ENCODE measurements at places on chromosomes 3 and 15.

DNA sequence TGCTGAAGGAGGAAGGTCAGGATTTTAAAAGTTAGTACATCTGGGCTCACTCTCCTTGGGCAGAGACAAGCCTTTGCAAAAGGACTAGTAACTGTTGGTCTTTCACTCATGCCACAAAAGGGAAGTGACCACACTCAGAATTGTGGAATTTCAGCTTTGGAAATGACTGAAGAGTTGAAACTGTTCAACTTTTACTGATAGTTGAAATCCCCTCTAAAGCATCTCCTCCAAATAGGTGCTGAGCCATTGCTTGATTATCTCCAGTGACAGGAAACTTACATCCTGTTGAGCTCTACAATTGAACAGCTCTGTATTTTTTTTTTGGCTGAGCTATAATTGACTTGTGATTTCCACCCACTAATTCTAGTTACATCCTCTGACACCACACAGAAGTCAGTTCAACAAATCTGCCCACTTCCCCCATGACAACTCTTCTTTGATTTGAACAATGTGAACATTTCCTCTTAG, 254.8 kb upstream of the TPRG1 start:
- H3K27ac ChIP-seq = no peak overlapping the region
- no peak overlapping the region for H3K4me3 ChIP-seq
- peaks cover 7% of the 10 kb centered on the region for H3K4me1 ChIP-seq
- no peaks in the 10 kb centered on the region for H3K36me3 ChIP-seq

- H3K27ac ChIP-seq = no peak overlapping the region
- no peaks in the 10 kb centered on the region for H3K27me3 ChIP-seq
- H3K36me3 ChIP-seq = no peaks in the 10 kb centered on the region
- no peaks in the 10 kb centered on the region for H3K4me1 ChIP-seq
- H3K4me3 ChIP-seq = no peak overlapping the region
These were observed 293.6 kb downstream of the OCA2 start for GRCh38 chr15:27805261-27806220.

- peak; percentile 53 for DNase-seq
- H3K4me1 ChIP-seq = peaks cover 6% of the 10 kb centered on the region
- peak overlapping the region; percentile 17 for H3K4me3 ChIP-seq
- H3K36me3 ChIP-seq = no peaks in the 10 kb centered on the region
- peaks cover 2% of the 10 kb centered on the region for H3K27me3 ChIP-seq
- H3K27ac ChIP-seq = no peak overlapping the region
These were observed 739 bp downstream of the SYN2 start for GRCh38 chr3:12004741-12005513.

- H3K36me3 ChIP-seq = no peaks in the 10 kb centered on the region
- peaks cover 15% of the 10 kb centered on the region for H3K4me1 ChIP-seq
- H3K27me3 ChIP-seq = no peaks in the 10 kb centered on the region
- no peak overlapping the region for H3K4me3 ChIP-seq
- H3K27ac ChIP-seq = no peak overlapping the region
These were observed 369.0 kb downstream of the SV2B start for GRCh38 chr15:91468871-91469580.

- H3K27me3 ChIP-seq = no peaks in the 10 kb centered on the region
- no peak for DNase-seq
- H3K4me3 ChIP-seq = no peak overlapping the region
- peaks cover 2% of the 10 kb centered on the region for H3K36me3 ChIP-seq
- H3K4me1 ChIP-seq = peaks cover 8% of the 10 kb centered on the region
These were observed 74.7 kb downstream of the NPTN start for GRCh38 chr15:73558529-73558928.

- no peaks in the 10 kb centered on the region for H3K36me3 ChIP-seq
- peaks cover 7% of the 10 kb centered on the region for H3K4me1 ChIP-seq
- no peak overlapping the region for H3K27ac ChIP-seq
- no peak overlapping the region for H3K4me3 ChIP-seq
- no peaks in the 10 kb centered on the region for H3K27me3 ChIP-seq
- peak; percentile 8 for DNase-seq
These were observed 382.7 kb downstream of the EPHA6 start for GRCh38 chr3:97197083-97197482.

- no peaks in the 10 kb centered on the region for H3K36me3 ChIP-seq
- H3K27ac ChIP-seq = no peak overlapping the region
- DNase-seq = no peak
- no peak overlapping the region for H3K4me3 ChIP-seq
These were observed 88.0 kb downstream of the TTBK2 start for GRCh38 chr15:42832576-42832975.

GRCh38 chr3:130539005-130539404, 22.0 kb downstream of the COL6A6 start:
- H3K4me1 ChIP-seq = no peaks in the 10 kb centered on the region
- no peaks in the 10 kb centered on the region for H3K36me3 ChIP-seq
- no peaks in the 10 kb centered on the region for H3K27me3 ChIP-seq
- H3K27ac ChIP-seq = no peak overlapping the region
- peak; percentile 84 for DNase-seq

DNA sequence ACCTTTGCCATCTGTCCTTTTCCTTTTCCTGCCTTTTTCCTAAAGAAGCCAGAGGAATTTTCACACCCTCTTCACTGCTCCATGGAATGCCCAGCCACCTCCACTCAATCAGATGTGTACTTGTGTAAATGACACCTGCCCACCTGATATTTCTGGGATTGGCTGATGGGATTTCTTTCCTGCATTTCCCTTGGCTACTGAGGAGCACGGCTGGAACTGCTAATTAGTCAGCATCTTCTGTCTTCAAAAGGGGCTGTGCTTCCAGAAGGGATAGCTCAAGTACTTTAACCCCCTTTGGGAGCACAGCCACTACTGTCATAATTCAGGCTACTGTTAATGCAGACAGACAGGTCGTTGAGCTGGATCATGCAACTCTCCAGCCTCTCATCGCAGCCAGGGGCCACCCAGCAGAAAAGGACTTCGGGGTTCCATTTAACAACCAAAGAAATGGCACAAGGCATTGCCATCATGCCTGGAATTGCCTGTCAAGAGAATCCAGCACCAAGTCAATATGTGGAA, 38.6 kb downstream of the MGLL start:
- no peaks in the 10 kb centered on the region for H3K27me3 ChIP-seq
- H3K4me1 ChIP-seq = no peaks in the 10 kb centered on the region
- no peak overlapping the region for H3K27ac ChIP-seq
- H3K4me3 ChIP-seq = no peak overlapping the region
- H3K36me3 ChIP-seq = no peaks in the 10 kb centered on the region

- H3K4me1 ChIP-seq = peaks cover 6% of the 10 kb centered on the region
- H3K27ac ChIP-seq = no peak overlapping the region
- no peak overlapping the region for H3K4me3 ChIP-seq
These were observed 176.3 kb upstream of the LMCD1 start for GRCh38 chr3:8325306-8325705.

- no peak overlapping the region for H3K27ac ChIP-seq
- H3K4me1 ChIP-seq = no peaks in the 10 kb centered on the region
- H3K27me3 ChIP-seq = no peaks in the 10 kb centered on the region
- no peaks in the 10 kb centered on the region for H3K36me3 ChIP-seq
- no peak for DNase-seq
These were observed 10.4 kb downstream of the SECISBP2L start for GRCh38 chr15:49035825-49036224.

DNA sequence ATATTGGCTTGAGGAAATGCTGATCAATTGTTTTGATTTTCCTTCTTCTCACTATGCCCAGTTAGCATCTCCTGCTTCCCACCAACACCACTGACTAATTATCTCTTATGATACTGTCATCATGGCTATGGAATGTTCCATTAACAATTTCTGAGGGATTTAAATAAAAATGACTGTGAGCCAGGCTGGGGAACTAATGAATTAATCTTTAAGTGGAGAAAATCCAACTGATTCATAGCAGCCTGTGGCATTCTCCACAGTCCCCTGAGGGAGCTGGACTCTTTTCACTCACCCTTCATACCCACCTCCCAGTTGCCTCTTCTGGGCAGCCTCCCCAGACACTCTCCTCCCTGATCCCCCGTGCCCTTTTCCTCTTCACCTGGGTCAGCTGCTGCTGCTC, 353.6 kb downstream of the CLSTN2 start:
- H3K27ac ChIP-seq = no peak overlapping the region
- no peaks in the 10 kb centered on the region for H3K4me1 ChIP-seq
- DNase-seq = no peak
- no peaks in the 10 kb centered on the region for H3K36me3 ChIP-seq
- no peaks in the 10 kb centered on the region for H3K27me3 ChIP-seq

Measured in mesendoderm (in vitro differentiated cells).